ENCODE measurements at places on chromosomes 4 and X. TPM values are rescaled to one million over a fixed set of nuclear protein-coding genes. Genes with fewer than 3 reads are reported as not detected.

DNA sequence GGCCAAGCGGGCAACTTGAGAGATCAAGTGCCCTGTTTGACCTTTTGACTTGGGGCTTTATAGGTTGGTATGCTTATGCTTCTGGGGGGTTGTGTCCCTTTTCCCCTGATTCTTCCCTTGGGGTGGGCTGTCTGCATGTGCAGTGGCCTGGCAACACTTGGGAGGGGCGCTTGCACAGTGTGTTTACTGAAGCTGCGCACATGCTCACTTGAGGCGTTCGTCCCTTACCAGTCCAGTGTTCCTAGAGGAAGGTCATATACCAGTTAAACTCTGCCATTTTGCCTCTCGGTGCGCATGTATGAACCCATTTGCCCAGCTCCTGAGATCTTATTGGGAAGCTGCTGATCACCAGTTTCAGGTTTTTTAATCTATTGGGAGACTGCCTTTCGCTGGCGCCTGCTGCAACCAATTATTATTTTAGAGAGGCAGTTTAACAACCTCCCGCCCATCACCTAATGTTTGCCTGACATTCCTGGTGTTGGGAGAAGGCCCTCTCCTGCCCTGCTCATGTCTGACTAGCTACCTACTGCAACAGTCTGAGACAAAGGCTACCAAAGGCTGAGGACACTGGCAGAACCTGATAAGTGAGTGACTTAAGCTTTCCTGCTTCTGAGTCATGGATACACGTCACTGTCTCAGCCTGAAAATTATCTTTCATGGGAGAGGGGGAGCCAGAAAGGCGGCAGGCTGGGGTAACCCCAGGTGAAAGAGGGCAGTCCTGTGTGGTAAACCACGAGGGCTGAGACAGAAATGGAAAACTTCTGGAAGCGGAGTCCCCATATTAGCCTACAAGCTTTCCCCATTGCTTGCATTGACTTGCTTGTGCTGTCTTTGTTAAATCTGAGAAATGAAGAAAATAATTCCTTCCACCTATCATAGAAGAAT is 97.6 kb downstream of the CPE start:
- no peak for DNase-seq

Gene LRP2BP
- 4.7 TPM for total RNA-seq

Gene BLOC1S4
- total RNA-seq, result 15.9 TPM

- DNase-seq, result no peak
These were observed 315.9 kb downstream of the LDB2 start for GRCh38 chr4:16582526-16582925.

GRCh38 chrX:106955004-106955772 is 35.0 kb downstream of the CLDN2 start:
- no peak for DNase-seq

GRCh38 chrX:41180194-41180908 is 95.1 kb downstream of the USP9X start:
- DNase-seq, result peak; percentile 59

DNA sequence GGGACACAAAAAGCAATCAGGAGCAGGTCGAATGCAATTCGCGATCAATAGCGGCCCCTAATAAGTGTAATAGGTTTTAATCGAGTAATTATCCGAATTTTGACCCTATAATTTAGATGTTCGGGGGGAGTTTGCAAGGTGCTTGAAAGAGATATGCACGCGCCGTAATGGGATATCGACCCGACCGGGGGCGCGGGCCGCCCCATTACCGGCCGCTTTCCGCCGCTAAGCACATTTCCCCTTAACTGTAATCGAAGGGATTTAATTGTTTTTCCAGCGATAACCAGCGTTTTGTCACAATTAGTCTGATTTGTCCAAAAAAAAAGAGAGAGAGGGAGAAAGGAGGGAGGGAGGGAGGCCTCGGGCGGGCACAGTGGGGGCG is 997 bp downstream of the NKX1-1 start:
- DNase-seq, result peak; percentile 62

Gene RBM46
- not detected for total RNA-seq

- no peak for DNase-seq
These were observed 223.0 kb upstream of the GATB start for GRCh38 chr4:151983854-151984253.

Gene RASGEF1B
- 78.6 TPM for total RNA-seq

DNA sequence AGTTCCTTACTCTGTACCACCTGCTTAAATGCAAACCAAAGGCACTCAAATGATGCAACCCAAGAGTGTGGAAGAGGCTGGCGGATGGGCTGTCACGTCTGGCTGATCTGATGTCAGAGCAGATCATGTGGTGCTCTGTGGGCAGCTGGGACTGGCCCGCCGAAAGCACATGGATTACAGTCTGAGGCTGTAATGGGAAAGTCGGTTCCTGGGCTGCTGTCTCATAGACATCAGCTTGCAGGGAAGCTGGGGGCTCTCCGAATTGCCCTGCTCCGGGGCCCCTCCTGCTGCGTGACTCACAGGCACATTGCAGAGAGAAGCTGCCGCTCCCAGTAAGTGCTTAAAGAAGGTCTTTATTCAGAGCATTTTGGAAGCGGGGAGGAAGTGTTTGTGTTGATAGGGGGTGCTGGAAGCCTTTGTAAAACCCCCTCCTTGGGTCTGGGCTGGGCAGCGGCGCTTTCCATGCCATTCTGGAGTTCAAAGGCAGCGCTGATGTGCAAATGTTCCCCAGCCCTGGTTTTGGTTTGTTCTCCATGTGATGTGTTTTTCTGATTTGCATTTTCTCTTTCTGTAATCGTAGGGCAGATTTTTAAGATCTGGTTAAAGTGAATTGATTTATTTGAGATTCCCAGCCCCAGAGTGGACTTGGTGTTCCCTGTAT is 181.1 kb downstream of the LARP7 start:
- peak; percentile 39 for DNase-seq

Gene MMRN1
- 11.1 TPM for total RNA-seq

Gene MAGEC1
- not detected for total RNA-seq

DNA sequence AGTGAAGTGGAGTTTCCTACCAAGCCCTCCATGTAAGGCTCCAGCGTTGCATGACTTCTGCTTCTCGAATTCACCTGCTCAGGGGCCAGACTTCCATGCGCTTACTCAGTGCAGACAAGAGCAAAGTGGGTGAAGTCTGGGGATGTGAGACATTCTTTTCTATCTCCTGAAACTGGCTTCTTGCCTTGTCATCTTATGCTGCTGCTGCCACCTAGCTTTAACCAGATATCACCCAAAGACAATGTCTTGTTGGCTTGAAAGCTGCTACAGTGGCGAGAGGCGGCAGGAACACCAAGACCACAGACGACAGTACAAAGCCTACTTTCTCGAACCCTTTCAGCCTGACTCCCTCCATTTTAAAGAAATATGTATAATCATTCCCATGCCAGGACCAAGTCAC is 103.6 kb upstream of the ADGRG2 start:
- DNase-seq, result no peak

GRCh38 chr4:62806816-62807215 is 1602.4 kb downstream of the TECRL start:
- no peak for DNase-seq

GRCh38 chr4:146458594-146458993 is 63.1 kb downstream of the SLC10A7 start:
- no peak for DNase-seq

Gene WWC2
- 119 TPM for total RNA-seq

Gene TMPRSS11F
- total RNA-seq, result not detected

DNA sequence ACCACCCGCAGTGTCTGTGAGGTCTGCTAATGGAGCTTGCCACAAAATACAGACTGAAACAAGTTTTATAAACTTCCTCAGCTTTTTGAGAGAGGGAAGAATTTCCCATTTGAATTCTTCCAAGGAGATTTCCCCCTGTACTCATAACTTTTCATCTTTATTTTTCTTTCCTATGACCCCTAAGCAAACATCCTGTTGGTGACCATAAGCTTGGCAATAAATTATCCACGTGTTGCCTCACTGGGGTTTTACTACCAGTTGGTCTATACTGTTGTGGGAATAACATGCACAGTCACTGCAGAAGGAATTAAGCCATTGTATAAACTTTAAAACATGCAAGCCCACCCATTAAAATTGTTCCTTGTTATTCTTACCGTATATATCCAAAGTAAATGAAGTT is 86.2 kb downstream of the SLC39A8 start:
- no peak for DNase-seq

Gene ETDA
- total RNA-seq, result not detected

DNA sequence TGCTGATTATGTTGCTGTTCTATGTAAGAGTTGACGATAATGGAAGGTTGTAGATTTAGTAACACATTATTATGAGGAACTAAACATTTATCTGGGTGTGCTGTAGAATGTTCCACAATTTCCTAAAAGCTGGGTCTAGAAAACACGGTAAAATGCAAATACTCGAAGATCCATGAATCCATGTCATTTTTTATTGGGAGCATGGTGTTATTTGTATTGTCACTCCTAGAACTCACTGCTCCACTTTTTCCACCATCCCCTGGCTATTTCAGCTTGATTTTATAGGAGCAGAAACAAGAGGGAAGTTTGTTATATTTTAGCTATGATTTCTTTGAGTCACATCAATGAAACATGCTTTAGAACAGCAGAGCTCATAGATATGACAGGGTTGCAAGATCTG is 155.0 kb upstream of the ANK2 start:
- no peak for DNase-seq

GRCh38 chr4:159545556-159545955 is 442.7 kb downstream of the RAPGEF2 start:
- DNase-seq, result no peak

DNA sequence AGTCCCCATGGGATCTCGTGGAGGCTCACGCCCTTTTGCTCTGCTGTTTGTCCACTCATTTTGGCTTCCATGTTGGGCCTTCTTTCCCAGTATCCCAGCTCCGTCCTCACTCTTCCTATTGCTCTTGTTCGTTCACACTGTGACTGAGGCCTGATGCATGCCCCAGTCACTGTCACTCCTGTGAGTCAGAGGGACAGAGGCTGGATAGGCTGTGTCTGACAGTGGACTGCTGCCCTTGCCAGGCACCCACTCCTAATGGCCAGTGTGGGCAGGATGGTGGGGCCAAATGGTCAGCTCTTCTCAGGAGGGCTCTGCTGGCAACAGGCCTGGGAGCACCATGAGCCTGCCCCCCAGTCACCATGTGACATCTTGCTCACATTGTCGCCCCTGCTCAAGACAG is 40.0 kb downstream of the HADH start:
- DNase-seq, result no peak

GRCh38 chr4:521636-522330 is 22.8 kb downstream of the PIGG start:
- no peak for DNase-seq

GRCh38 chr4:73731968-73732610 is 8.3 kb upstream of the CXCL8 start:
- DNase-seq, result peak; percentile 49

GRCh38 chrX:153917869-153918268 is 8.2 kb downstream of the ARHGAP4 start:
- no peak for DNase-seq

- no peak for DNase-seq
These were observed 40.6 kb upstream of the XPNPEP2 start for GRCh38 chrX:129698150-129698549.

Gene MAGEB17
- not detected for total RNA-seq

Gene SPP1
- total RNA-seq, result 24.1 TPM

GRCh38 chr4:22515145-22515887 is 550 bp downstream of the ADGRA3 start:
- peak; percentile 71 for DNase-seq

- peak; percentile 39 for DNase-seq
These were observed 8.1 kb downstream of the ACSL1 start for GRCh38 chr4:184817494-184818215.

DNA sequence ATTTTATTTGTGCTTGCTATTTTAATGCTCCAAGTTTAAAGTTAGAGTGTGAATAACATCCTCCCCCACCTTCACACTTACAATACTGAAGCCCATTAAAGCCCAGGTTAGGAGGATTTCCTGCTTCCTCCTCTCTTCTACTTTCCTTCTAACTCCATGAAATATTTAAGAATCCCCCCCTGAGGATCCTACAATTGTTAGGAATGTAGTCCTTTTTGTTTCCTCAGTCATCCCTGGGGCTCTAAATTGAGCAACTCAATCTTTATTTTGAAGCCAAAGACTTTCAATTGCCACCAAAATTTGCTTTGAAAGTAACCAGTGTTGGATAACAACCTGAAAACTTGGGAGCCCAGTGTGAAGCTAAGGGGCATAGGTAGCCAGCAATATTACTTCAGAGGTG is 276.9 kb downstream of the FAM47A start:
- DNase-seq, result no peak

- no peak for DNase-seq
These were observed 142.4 kb downstream of the KLHL8 start for GRCh38 chr4:87077914-87078585.

Gene NOP14
- total RNA-seq, result 30.4 TPM

DNA sequence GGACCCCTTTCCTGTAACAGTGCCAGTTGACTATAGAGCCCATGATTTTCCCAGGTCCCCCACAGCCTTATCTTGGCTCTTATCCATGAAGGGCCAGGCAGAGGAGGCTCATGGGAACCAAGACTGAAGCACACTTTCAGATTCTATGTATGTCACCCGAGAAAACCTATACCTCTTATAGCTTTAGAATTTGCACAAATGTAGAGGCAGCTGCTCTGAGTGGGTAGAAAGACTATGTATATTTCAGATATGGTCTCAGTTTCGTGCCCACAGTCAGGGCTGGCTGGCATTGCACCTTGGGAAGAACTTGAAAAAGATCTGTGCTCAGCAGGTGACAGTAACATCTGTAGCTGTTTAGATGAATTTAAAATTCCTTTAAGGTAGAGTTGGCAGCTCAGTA is 8.3 kb upstream of the LNX1 start:
- DNase-seq, result no peak

Gene ATP7A
- 23.1 TPM for total RNA-seq

Gene MSMO1
- total RNA-seq, result 193 TPM

- no peak for DNase-seq
These were observed 186.2 kb downstream of the ANKRD50 start for GRCh38 chr4:124526331-124526730.

GRCh38 chr4:174358410-174358809 is 74.7 kb downstream of the CEP44 start:
- DNase-seq, result no peak

- DNase-seq, result no peak
These were observed 279.3 kb upstream of the DIPK2B start for GRCh38 chrX:45479835-45480422.

DNA sequence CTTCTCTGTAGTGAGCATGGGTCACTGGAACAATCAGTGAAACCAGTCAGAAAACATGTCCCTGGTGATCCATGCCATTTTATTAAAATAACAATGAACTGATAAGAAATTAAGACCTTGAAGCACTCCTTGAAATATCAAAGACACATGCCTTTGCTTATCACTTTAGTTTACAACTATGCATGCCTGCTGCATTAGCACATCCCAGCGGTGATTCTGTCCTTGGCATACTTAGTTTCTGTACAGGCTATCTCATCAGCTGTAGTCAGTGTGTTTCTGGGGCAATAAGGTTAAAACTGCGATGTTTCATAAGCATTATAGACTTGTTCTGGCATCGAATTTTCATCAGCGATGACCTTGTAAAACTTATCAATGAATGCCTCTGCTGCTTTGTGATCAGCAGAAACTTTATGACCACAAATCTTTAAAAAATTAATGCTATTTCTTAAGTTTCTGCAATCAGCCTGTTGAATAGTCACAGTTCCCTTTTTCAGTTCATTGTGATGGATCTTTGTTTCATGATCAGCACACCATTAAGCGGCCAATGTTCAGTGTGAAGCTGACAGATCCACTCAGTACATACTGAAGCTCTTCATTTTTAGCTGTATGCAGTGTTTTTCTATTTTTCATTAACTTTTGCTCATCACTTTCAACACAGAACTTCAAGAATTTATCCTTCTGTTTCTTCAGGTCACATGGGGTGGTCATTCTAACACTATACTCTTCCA is 150.5 kb downstream of the RNF150 start:
- DNase-seq, result no peak

GRCh38 chr4:61312526-61312925 is 112.4 kb downstream of the ADGRL3 start:
- no peak for DNase-seq
